CD4-positive, alpha-beta T cell treated with Interleukin-12 subunit alpha and Interleukin-12 subunit beta, for 1 hour (primary cell): ENCODE measurements at places on chromosomes 12 and 14.
A peak's percentile ranks its signal among the peaks of the same experiment; 100 is the strongest.

DNA sequence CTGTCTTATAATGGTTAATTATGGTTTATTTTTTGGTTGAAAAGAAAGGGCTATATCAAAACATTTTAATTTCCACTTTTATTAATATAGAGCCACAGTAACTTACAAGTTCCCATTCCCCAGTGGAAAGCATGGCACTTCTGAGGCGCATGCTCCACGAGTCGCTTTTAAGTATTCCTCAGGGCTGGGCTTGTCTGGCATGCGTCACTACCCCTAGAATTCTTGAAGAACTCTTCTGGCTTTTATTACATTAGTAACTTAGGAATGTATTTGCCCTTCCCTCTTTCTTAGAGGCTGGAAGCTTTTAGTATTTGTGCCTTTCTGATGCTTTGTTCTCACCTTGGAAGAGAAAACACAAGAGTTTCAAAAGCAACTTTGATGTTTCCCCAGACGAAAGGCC, 81.1 kb downstream of the ESR2 start:
- DNase-seq, result no peak

GRCh38 chr12:112961074-112961473, 17.2 kb upstream of the OAS2 start:
- no peak for DNase-seq

GRCh38 chr12:12202747-12203146, 64.1 kb downstream of the LRP6 start:
- no peak for DNase-seq

- DNase-seq, result no peak
Measured at GRCh38 chr12:130258863-130259262, 78.8 kb upstream of the PIWIL1 start.

DNA sequence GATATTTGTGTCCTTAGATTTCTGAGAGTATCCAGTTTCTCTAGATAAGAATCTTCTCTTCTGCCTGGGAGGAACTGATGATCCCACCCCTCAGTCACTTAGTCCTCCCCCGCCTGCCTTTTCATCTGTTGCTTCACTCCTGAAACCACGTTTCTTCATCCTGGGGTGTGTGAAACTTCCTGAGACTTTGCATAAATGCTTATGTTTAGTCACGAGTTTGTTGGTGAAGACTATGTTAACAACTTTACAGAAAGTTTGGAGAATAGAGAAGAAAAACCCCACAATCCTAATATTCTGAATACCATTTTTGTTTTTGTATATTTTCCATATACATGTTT, 33.2 kb downstream of the MARK3 start:
- no peak for DNase-seq

DNA sequence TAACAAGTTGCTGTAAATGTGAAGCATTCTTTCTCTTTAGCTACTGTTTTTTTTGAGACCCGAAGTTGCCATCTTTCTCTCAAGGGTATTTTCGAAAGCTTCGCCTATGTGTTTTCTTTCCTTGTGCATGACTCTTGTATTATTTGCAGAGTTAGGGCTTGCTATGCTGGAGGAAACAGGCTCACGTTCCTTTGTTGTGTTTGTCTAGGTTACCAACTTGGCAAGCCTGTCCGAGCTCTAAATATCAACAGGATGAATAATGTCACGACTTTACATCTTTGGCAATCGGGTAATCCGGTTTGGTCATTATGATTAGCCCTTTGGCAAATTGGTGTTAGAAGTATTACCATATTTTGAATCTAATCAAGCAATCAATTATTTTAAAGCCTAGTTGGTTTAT, 15.9 kb upstream of the ATP6V0A2 start:
- DNase-seq, result no peak

DNA sequence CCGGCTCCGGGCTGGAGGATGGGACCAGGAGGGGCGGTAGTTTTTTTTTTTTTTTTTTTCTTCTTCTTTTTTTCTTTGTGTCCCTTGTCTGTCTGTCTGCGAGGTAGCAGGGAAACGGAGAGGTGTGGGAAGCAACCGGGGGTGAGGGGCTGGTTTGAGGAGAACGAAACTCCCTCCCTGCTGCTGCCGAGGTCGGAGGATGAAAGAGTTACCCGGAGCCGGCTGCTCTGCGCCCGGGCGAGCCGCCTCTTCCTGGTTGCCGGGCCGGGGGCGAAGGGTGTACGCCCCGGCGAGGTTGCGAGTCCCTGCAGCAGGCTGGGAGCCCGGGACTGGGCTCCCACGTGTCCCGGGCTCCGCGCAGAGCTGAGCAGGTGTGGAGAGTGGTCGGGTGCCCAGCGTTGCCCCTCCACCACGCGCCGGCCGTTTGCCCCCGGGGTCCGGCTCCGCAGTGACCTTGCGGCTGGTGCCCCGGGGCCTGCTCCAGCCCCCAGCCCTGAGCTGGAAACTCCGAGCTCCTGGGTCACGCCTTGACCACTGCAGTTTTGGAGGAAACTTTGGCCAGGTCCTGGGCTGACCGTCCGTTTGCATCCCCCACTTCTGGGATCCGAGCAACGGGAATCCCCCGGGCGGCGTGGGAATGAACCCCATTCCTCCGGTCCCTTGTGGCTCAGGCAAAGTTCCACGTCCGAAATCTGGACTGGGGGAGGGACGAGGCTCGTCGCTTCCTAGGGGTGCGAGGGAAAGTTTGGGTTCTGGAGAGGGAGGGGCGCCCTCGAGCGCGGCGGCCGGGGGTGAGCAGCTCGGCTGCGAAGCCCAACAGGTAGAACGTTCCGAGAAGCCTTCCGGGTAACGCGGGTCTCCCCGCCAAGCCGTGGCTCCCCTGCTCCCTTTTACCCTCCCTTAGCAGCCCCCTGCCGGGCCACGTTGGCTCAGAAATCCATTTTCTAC, 1.3 kb downstream of the CHST11 start:
- peak; percentile 63 for DNase-seq

- no peak for DNase-seq
Measured at GRCh38 chr12:11713202-11713601, 63.7 kb downstream of the ETV6 start.

DNA sequence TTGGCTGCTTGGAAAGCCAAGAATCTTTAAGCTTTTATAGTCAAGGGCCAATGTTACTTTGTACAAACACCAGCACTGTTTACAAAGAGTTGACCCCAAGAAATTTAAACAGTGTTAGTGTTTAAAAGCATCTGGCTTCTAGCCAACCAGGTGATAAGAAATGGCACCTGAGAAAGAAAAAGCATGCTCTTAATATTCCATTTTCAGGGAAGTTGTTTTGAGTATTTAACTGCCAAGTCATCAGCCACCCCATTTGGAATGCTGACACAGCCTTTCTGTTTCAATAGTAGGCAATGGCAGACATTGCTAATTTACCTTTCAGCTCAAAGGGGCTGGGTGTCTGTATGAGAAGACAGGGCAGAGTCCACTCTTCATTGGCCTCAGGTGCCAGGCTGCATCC, 3.7 kb upstream of the SLC35F4 start:
- no peak for DNase-seq

DNA sequence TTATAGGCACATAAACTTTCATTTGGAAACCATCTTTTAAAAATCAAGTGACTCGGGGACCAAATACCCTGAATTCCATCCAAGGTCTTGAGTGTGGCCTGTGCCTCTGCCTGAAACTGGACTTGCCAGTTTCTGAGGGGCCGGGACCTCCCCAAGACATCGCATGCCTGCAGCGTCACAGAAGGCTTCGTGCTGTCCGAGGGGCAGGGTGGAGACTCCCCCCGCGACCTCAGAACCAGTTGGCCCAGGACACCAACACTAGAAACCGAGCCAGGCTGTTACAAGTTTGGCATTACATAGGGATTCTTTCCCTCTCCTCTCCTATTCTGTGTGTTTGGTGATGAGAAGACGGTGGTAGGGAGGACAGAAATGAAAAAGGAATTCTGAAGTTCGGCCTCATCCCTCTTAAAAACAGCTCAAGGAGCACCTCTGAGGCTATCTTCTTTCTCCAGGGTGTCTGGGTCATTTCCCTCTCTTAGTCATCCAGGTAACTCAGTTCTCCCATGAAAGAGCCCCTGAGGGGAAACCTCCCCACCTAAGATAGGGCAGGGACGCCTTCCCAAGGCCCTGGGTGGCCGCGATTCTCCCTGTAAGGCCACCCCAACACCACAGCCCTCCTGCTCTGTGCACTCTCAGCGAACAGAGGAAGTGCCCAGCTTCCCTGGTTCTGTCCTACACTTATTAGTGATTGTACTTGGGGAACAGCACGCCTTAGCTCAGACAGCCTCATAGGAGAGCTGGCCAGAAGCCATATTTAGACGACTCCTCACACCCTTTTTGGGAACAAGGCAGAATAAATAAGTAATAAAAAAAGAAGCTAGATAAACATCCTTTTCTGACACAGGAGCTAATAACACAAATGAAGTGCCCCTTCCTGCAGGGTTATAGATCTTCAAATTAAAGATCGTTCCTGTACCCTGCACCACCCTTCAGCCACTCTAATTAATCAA, 93.8 kb downstream of the BCL11B start:
- DNase-seq, result no peak

GRCh38 chr14:65073605-65074201, 28.6 kb downstream of the MAX start:
- DNase-seq, result no peak

DNA sequence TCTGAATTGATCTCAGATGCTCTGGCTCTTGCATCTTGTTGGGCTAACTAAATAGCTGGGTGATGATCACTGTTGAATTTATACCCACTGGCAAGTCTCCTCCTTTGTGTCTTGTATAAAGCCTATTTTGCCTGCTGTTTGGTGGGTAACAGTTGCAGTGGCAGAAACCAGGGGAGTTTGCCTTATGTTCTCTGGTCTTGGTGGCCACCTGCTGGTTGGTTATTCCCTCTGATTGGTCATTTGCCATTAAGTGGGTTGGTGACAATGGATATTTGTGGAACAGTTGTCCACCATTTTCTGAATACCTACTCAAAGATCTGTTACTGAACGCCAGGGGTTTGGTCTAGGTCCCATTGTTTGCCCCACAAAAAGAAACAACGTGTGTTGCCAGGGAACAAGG, 52.1 kb downstream of the AVPR1A start:
- DNase-seq, result no peak

DNA sequence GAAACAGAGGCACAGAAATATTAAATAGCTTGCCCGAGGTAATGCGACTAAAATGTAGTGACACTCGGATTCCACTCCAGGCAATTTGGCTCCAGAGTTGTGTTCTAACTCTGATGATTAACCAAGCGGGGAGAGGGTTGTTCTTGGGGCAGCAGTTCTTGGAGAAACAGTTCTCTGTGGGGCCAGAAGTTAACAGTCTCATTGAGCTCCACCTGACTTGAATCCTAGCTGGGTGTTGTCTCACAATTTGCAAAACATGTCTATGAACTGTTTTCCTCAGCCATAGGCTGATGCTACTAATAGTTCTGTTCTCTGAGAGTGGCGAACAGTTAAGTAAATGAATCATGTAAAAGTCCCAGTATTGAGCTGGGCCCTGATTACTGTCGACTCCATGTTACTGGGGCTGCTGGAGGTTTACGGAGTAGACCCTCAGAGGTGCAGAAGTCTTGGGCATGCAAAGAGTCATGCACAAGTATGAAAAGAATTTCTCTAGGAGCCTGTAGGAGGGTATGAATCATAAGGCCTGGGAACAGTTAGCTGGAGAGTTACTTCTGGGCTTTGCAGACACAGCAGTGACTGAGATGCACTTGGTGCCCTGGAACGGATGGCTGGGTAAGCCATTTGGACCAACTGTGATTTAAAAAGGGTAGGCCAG, 15.4 kb upstream of the NIN start:
- no peak for DNase-seq

- DNase-seq, result no peak
Measured at GRCh38 chr12:74791365-74791764, 253.7 kb downstream of the ATXN7L3B start.

- DNase-seq, result no peak
Measured at GRCh38 chr12:51891843-51892242, 3.9 kb downstream of the ANKRD33 start.

DNA sequence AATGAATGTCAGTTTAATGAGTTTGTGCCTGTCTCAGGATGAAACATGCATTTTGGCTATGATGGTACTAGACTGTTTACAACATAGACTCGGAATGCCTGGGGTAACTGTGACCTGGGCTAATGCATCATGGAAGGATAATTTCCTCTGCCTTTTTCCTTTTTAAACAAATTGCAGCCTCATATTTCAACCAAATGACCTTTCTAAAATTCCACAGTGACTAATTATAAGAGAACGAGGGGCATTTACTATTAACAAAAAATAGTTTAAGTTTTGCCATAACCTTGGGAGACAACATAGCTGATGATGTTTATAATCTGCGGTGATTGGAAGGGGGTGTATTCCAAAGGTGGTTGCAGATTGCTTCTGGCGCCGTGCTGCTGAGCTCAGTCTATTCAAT, 1140.5 kb downstream of the GALC start:
- DNase-seq, result no peak

- DNase-seq, result no peak
Measured at GRCh38 chr14:73211251-73212040, 25.9 kb upstream of the PAPLN start.

DNA sequence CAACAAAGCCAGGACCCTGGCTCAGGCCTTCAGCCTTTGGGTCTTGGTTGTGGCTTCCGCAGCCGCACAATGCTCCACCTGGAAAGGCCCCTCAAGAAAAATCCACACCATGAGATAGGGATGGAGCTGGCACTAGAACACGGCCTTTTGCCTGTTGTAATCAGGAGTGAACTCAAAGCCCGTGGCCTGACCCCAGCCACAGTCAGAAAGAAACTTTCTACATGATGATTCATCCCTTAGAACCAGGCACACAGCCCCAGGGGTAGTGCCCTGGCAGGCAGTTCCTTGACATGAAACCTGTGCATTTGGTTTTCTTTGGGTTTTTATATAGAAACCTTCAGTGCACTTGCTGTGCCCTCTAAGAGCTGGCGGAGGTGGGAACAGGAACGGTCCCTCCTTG, 5.1 kb downstream of the CLMN start:
- DNase-seq, result no peak

DNA sequence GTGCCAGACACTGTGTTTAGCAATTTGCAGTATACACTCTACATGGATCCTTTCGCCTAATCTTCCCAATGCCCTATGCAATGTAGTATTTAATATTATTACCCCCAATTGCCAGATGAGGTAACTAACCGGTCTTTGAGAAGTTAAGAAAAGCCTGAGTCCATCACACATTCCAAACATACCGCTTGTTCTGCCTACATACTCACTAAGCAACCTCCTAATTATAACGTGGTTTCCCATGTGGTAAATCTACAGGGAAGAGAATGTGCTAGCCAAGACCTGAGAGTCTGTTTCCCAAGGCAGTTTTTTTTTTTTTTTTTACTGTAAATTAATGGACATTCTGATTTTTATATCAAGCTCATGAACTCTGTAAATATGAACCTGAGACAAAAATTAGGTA, 37.2 kb downstream of the ATP2B1 start:
- no peak for DNase-seq

- no peak for DNase-seq
Measured at GRCh38 chr12:31714406-31715271, 14.2 kb downstream of the AMN1 start.

DNA sequence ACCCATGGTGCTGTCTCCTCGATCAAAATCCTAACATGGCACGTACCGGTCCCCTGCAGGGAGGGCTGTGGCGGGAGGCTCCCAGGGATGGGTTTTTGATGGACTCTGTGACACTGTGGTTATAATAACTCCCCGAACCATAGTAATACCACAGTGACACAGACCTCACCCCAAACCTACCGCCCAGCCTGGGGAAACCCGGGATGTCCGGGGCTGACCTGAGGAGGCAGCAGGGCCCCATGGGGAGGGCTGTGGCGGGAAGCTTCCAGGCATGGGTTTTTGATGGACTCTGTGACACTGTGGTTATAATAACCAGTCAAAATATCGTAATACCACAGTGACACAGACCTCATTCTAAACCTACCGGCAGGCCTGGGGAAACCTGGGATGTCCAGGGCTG, 378.0 kb downstream of the TMEM121 start:
- DNase-seq, result no peak
